GM13977 (cell line): ENCODE measurements at places on chromosomes 5 and 9.
A peak's percentile ranks its signal among the peaks of the same experiment; 100 is the strongest.

DNA sequence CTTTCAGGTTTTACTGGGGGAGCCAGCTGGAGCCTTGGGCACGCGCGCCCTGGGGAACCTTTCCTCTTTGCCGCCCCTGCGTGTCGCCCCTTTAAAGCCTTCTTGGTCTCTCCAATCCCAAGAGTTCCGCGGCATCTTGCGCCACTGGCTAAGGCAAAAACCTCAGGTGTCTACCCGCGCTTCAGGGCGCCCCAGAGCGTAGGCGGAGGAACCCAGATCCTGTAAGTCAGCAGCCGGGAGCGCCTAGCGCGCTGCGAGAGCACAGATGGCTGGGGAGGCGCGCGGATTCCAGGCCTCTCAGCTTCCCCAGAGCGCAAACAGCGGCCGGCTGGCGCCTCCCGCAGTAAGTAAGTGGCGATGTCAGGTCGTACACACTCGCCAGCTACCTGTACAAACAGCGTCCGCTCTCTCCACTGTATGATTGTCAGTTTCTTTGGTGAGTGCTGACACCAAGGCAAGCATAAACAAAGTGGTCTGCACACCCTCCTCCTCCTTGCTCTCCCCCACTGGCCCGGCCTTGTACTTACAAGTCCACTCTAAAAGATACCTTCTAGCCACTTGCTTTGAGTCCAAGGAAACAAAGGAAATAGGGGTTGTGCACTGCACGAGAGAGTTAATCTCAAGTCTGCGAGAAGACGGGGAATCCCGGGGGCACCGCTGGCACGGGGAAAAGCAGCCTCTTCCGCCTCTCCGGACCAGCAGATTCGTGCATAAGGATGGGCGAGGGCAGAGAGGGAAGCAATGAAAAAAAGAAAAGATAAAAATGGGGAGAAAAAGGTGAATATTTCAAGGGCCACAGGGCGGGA, 2.9 kb downstream of the HTR1A start:
- DNase-seq: no peak

DNA sequence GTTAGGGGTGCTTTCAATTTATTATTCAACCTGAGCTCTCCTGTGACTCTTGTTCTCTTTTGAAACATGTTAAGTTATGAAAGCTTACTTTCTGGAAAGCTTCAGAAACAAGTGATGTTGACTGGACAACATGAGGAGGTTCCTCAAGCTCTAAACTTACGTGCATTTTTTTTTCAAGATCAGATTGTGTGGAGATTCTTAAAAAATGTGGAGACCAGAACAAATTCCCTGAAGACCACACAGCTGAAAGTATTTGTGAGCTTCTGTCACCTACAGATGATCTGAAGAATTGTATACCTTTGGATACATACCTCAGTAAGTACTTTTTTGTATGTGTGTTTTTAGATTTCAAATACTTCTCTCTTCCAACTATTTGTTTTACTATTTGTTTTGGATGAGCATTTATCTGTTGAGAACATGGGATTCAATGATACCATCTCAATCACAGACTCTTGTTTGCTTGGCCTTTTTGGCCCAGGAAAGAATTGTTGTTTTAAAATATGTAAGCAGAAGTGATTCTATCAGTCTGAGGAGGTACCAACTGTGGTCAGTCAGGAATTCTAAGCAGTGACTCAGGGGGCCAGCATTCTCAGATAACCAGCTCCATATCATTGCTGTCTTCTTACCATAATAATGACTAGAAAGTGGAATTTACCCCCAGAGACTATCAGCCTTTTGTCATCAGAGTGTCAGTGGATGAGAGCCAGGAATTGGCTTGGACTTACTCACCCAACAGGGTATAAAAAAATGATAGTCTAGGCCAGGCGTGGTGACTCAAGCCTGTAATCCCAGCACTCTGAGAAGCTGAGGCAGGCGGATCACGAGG, 34.4 kb upstream of the GLIPR2 start:
- no peak for DNase-seq

- no peak for DNase-seq
Measured at GRCh38 chr5:55418994-55419968, 111.5 kb downstream of the MTREX start.

DNA sequence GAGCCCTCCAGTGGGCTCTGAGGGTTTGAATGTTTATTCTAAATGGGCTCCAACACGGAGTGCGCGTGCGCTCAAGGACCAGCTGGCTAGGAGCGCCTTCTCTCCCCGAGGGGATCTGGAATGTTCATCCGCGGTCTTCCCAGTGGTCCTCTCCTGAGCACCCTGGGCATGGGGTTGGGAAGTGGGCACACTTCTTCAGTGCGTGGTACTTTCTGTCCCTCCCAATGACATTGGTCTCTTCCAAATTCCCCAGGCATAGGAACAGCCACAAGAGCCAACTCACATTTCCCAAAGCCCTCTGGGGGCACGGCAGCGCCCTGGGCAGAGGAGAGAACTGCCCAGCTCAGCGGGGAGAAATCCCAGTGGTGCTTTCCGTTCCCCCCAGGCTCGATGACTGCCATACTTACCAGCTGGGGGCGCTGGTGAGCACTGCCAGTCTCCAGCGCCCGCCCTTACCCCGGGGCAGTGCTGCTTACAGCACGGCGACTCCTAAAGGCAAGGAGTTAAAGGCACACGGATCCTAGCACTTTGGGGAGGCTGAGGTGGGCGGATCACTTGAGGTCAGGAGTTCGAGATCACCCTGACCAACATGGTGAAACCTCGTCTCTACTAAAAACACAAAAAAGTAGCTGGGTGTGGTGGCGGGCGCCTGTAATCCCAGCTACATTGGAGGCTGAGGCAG, 29.9 kb upstream of the OBP2B start:
- DNase-seq: peak; percentile 87

DNA sequence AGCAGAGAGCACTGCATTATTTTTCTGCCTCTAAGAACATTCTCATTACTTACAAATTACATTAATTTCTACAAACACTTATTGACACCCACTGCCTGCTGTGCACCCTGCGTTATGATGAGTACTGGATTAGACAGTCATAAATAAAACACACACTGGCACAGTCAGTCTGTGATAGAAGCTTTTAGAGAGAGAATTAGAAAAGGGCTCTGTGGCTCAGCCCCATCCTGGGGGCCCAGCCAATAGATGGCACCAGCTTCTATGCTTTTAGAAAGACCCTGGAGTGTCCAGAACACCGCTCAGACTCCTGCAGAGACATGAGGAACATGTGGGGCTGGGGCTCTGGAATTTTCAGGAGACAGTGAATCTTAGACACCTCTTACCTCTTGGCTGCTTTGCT, 61.0 kb upstream of the RAPGEF1 start:
- no peak for DNase-seq

DNA sequence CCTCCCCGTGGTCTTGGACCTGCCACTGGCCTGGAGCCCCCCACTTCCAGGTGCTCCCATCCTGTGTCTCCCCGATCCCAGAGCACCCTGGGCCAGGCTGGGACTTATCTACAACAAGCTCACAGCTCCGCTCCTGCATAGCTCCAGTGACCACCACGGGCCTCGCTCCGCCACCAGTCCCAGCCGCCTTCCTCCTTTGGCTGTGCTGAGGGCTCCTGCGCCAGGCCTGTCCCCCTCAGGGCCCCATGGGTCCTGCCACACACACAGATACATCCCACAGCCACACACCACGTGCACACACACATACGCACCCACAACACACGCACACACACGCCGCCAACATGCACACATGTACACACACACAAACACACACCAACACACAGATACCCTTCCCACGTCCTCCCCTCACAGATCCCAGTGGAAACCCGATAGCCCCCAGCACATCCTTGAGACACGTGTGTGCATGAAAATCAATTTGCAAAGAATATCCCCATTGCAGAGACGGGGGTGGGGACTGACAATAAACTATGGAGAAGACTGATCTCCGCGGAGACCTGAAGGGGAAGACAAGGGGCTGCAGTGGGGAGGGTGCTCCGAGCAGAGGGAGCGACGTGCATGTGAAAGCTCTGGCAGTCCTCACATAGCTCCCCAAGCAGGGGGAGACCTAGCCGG, 18.5 kb upstream of the LAMC3 start:
- no peak for DNase-seq
